Inflammatory macrophage treated with lipopolysaccharide for 4 hours (primary cell): ENCODE measurements at places on chromosomes 5 and 9.

- peak; percentile 43 for DNase-seq
Measured at GRCh38 chr5:147887026-147887627, 8.6 kb downstream of the SCGB3A2 start.

GRCh38 chr5:79200573-79201183 is 35.3 kb upstream of the JMY start:
- DNase-seq = no peak

GRCh38 chr9:31612336-31613030 is 772.0 kb upstream of the ACO1 start:
- no peak for DNase-seq

DNA sequence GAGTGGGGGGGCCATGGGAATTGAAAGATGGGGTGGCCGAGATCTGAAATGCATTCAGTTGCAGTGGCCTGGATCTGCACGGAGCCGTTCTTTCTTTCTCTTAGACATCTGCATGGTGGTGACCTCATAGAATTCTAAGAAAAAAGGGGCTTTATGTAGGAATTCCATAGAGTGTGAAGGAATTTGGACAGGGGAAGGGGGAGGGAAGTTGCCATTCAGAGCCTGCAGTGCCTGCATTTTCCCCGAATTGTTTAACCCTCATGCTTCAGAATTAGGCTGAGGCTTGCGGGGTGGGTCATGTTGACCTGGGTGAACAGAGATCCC is 4.9 kb downstream of the NEK6 start:
- DNase-seq = no peak

GRCh38 chr9:105647595-105648349 is 14.5 kb upstream of the TAL2 start:
- DNase-seq = no peak

GRCh38 chr5:153365547-153365946 is 124.9 kb upstream of the GRIA1 start:
- no peak for DNase-seq

- no peak for DNase-seq
Measured at GRCh38 chr9:37371565-37372464, 50.7 kb upstream of the GRHPR start.

GRCh38 chr9:122396614-122397148 is 25.9 kb downstream of the PTGS1 start:
- DNase-seq = no peak

GRCh38 chr9:18014556-18014955 is 435.7 kb downstream of the SH3GL2 start:
- no peak for DNase-seq

DNA sequence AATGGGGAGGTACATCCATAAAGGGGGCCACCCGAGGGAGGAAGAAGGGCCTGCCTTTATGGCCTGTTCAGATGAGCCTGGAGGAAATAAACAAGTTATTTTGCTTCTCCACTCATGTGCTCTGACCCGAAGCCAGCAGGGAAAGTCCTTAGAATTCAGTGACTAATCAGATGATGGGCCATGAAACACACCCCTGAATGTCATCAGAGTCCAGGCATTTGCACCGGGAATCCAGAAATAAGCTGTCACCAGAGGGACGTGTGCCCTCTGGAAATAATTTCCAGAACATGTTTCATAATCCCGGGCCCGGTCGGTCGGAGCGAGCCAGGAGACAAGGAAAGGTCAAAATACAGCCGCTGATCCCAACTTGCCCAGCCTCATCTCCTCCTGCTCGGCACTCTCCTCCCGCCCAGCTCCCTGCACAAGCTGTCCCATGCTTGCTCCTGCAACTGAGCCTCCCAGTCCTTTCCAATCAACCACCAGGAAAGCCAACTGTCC is 73.6 kb upstream of the ZNF622 start:
- DNase-seq = no peak

GRCh38 chr9:69065660-69066059 is 30.1 kb downstream of the FXN start:
- DNase-seq = no peak

DNA sequence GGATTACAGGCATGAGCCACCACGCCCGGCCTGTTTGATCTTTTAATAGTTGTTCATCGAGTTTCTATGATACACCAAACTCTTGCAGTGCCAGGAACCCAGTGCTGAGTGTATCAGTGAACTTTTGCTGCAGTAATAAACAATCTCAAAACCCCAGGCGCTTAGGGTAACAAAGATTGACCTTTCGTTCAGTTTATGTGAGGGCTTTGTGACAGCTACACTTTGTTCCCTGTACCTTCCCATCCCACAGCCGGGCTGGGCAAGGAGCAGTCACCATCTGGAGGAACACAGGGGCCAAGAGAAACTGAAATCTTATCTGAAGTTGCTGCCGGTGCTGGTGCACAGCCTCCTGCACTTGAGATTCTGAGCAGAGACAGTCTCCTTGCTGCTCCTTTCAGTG is 17.2 kb upstream of the WNK2 start:
- DNase-seq = no peak

GRCh38 chr5:73180566-73180965 is 7.6 kb downstream of the TMEM174 start:
- DNase-seq = no peak
